Neural crest cell (in vitro differentiated cells): ENCODE measurements at places on chromosomes 1 and 21. TPM values are rescaled to one million over a fixed set of nuclear protein-coding genes. Genes with fewer than 3 reads are reported as not detected.

The CDA gene
- total RNA-seq: not detected in 2 replicates

The PLXNA2 gene
- 35.0 and 37.7 TPM in 2 replicates for total RNA-seq

The CCDC190 gene
- total RNA-seq: not detected in 2 replicates

The PDC gene
- total RNA-seq: not detected in 2 replicates

The FHAD1 gene
- total RNA-seq: 1.6 and 1.7 TPM in 2 replicates

- no peak for DNase-seq
- H3K4me1 ChIP-seq: no peaks in the 10 kb centered on the region
- no peak overlapping the region for H3K27ac ChIP-seq
Measured at GRCh38 chr21:38912102-38912629, 106.4 kb downstream of the ETS2 start.

DNA sequence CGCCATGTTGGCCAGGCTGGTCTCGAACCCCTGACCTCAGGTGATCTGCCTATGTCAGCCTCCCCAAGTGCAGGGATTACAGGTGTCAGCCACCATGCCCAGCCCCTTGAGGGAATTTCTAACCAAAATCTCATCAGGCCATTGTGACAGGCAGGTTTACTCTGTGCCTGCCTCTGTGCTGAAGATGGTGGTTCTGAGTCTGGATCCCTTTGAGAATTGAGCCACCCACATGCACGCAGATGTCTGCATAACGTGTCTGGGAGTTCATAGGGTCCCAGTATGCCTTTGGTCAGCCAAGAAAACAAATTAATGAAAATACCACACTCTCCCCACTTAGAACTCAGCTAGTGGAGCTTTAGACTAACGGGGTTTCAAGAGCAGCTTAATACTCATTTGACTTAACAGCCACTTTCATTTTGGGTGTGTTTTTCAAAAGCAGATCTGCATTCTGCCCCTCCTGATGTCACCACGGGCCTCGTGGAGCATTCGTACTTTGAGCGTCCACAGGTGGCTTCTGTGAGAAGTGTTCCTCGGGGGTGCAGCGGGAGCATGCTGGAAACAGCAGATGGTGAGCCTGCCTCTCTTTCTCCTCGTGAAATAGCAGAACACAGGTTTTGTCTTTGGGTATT is 45.3 kb downstream of the DIP2A start:
- DNase-seq: no peak
- no peaks in the 10 kb centered on the region for H3K27me3 ChIP-seq
- H3K27ac ChIP-seq: no peak overlapping the region

GRCh38 chr1:33275195-33275594 is 18.9 kb downstream of the ZNF362 start:
- H3K27ac ChIP-seq: no peak overlapping the region
- H3K36me3 ChIP-seq: peaks cover 6% of the 10 kb centered on the region
- no peak for DNase-seq
- no peaks in the 10 kb centered on the region for H3K27me3 ChIP-seq
- no peak overlapping the region for H3K4me3 ChIP-seq
- peaks cover 6% of the 10 kb centered on the region for H3K4me1 ChIP-seq

GRCh38 chr1:43634721-43635120 is 15.2 kb upstream of the KDM4A start:
- no peak overlapping the region for H3K4me3 ChIP-seq
- H3K36me3 ChIP-seq: no peaks in the 10 kb centered on the region
- no peaks in the 10 kb centered on the region for H3K4me1 ChIP-seq

GRCh38 chr1:8077120-8077573 is 51.0 kb upstream of the ERRFI1 start:
- H3K27ac ChIP-seq: no peak overlapping the region
- H3K36me3 ChIP-seq: no peaks in the 10 kb centered on the region
- no peak for DNase-seq
- peaks cover 17% of the 10 kb centered on the region for H3K4me1 ChIP-seq
- H3K4me3 ChIP-seq: no peak overlapping the region
- no peaks in the 10 kb centered on the region for H3K27me3 ChIP-seq

- H3K27ac ChIP-seq: no peak overlapping the region
- H3K36me3 ChIP-seq: no peaks in the 10 kb centered on the region
- H3K4me3 ChIP-seq: no peak overlapping the region
- DNase-seq: no peak
- H3K4me1 ChIP-seq: no peaks in the 10 kb centered on the region
Measured at GRCh38 chr1:197467881-197468280, 199.8 kb downstream of the CRB1 start.
